Vein endothelial cell (primary cell): ENCODE measurements at places on chromosomes 4 and X. TPM values are rescaled to one million over a fixed set of nuclear protein-coding genes. Genes with fewer than 3 reads are reported as not detected.

Gene GIMD1
- not detected in 2 replicates for total RNA-seq

Gene STK32B
- 26.8 and 39.2 TPM in 2 replicates for total RNA-seq

Gene HERC5
- 1.1 and 2.0 TPM in 2 replicates for total RNA-seq

Gene IL13RA2
- 0.19 and 26.8 TPM in 2 replicates for total RNA-seq

Gene TMEM150C
- 5.6 and 5.9 TPM in 2 replicates for total RNA-seq

Gene ARHGAP10
- total RNA-seq = 19.9 and 21.9 TPM in 2 replicates

Gene XAGE1A
- not detected in 2 replicates for total RNA-seq

Gene PRKG2
- under 0.01 TPM in 1 of 2 replicates, not detected in the other for total RNA-seq

Gene SPATA4
- total RNA-seq = 0.67 TPM in 1 of 2 replicates, not detected in the other

Gene BTK
- not detected in 2 replicates for total RNA-seq

Gene SEPTIN11
- 155 and 182 TPM in 2 replicates for total RNA-seq

Gene ABLIM2
- 1.3 and 1.5 TPM in 2 replicates for total RNA-seq

Gene CUL4B
- 63.7 and 93.0 TPM in 2 replicates for total RNA-seq

Gene TCEANC
- 1.3 and 2.2 TPM in 2 replicates for total RNA-seq
